Aortic smooth muscle cell (primary cell): ENCODE measurements at places on chromosomes 6 and 20. TPM values are rescaled to one million over a fixed set of nuclear protein-coding genes. Genes with fewer than 3 reads are reported as not detected.

TP53RK gene
- total RNA-seq, result 15.9 and 21.4 TPM in 2 replicates

EFCAB8 gene
- total RNA-seq, result 0.13 and 0.50 TPM in 2 replicates

MYLK2 gene
- total RNA-seq, result 0.13 and 0.19 TPM in 2 replicates

FAM209B gene
- total RNA-seq, result not detected in 2 replicates

CLVS2 gene
- total RNA-seq, result not detected in 2 replicates

KLC4 gene
- 11.4 and 15.2 TPM in 2 replicates for total RNA-seq

MOXD1 gene
- 26.0 and 29.5 TPM in 2 replicates for total RNA-seq

OPRL1 gene
- 0.40 and 1.4 TPM in 2 replicates for total RNA-seq

TRIM40 gene
- not detected in 2 replicates for total RNA-seq

SYNGAP1 gene
- total RNA-seq, result 2.4 and 4.4 TPM in 2 replicates

KCNB1 gene
- under 0.01 and 0.19 TPM in 2 replicates for total RNA-seq

ZBTB22 gene
- total RNA-seq, result 22.2 and 23.8 TPM in 2 replicates

TMC2 gene
- total RNA-seq, result not detected in 2 replicates

KIAA0408 gene
- 1.5 and 2.4 TPM in 2 replicates for total RNA-seq

UBE2C gene
- total RNA-seq, result 11.4 and 22.2 TPM in 2 replicates

PROKR2 gene
- total RNA-seq, result not detected in 2 replicates

SYS1 gene
- total RNA-seq, result 17.6 and 19.5 TPM in 2 replicates

ZSCAN31 gene
- 4.2 and 8.0 TPM in 2 replicates for total RNA-seq

NRM gene
- 2.2 and 3.1 TPM in 2 replicates for total RNA-seq

C6orf141 gene
- 0.25 and 0.53 TPM in 2 replicates for total RNA-seq

POU5F1 gene
- 0.12 and 0.13 TPM in 2 replicates for total RNA-seq

CDH22 gene
- not detected in 2 replicates for total RNA-seq

LINC00237 gene
- not detected in 2 replicates for total RNA-seq

CTCFL gene
- total RNA-seq, result not detected in 2 replicates

BHLHE23 gene
- total RNA-seq, result not detected in 2 replicates

COL20A1 gene
- not detected in 2 replicates for total RNA-seq

KCNK16 gene
- total RNA-seq, result not detected in 2 replicates

DDX27 gene
- total RNA-seq, result 26.1 and 36.3 TPM in 2 replicates

FBXL4 gene
- total RNA-seq, result 9.9 and 13.2 TPM in 2 replicates

RAMACL gene
- total RNA-seq, result 0.66 and 2.1 TPM in 2 replicates

TRIM26 gene
- 22.8 and 27.0 TPM in 2 replicates for total RNA-seq
